Activated CD8-positive, alpha-beta memory T cell treated with anti-CD3 and anti-CD28 coated beads for 1 hour (primary cell): ENCODE measurements at places on chromosomes 11 and 22.

DNA sequence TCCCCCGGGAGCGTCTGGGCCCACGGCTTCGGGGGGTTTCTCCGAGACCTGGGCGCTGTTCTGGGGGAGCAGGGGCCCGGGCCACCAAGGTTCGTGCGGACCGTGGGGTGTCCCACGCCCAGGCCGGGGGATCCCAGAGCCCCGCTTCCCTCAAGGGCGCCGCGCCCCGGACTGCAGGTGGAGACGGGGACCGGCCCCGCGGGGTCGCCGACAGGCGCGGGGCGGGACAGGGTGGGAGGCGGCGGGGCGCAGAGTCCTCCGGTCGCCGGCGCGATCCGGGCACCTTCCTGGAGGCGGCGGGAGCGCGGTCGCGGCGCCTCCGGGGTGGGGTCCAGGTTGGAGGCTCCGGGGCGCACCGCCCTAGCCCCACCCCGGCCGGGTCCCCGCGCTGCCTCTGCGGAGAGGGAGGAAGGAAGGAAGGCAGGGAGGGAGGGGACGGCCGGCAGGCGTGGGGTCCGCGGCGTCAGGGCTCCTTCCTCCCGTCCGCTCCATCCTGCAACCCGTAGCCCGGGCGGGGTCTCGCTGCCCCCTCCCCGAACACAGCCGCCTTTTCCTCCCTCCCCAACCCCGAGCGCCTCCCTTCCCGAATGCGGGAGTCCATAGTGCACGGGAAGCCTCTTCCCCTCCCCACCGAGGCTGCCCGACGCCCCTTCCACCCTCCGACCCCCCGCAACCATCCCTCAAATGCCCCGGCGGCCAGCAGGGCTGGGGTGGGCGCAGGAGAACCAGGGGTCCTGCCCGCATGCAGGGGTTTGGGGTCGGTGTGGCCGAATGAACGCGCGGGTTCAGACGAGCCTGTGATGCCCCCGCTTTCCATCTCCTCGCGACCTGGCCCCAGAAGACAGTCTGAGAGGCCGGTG, 4.3 kb upstream of the ZBED4 start:
- no peak for DNase-seq

- DNase-seq: no peak
These were observed 350.1 kb downstream of the TBC1D22A start for GRCh38 chr22:47112582-47112965.

GRCh38 chr11:105211806-105212554, 72.4 kb upstream of the CARD18 start:
- DNase-seq: no peak

DNA sequence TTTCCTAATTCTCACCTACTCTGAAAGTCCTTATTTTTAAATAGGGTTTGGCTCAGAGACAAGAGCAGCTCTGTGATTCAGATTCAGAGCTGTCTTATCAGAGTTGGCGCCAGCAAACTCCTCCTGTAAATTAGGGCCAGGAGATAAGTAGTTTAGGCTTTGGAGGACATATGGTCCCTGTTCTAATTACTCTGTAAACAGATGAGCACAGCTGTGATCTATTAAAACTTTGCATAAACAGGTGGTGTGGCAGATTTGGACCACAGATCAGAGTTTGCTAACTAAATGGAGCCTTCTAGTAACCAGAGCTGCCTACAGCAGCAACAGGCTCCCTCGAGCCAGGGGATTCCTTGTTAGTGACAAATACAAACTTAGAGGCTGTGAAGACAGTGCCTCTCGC, 27.9 kb downstream of the YPEL1 start:
- DNase-seq: no peak

GRCh38 chr11:62555464-62556107, 9.0 kb upstream of the AHNAK start:
- DNase-seq: no peak

- no peak for DNase-seq
These were observed 70.1 kb upstream of the OLFML1 start for GRCh38 chr11:7414973-7415817.
